ENCODE measurements at places on chromosomes 7 and 10.

DNA sequence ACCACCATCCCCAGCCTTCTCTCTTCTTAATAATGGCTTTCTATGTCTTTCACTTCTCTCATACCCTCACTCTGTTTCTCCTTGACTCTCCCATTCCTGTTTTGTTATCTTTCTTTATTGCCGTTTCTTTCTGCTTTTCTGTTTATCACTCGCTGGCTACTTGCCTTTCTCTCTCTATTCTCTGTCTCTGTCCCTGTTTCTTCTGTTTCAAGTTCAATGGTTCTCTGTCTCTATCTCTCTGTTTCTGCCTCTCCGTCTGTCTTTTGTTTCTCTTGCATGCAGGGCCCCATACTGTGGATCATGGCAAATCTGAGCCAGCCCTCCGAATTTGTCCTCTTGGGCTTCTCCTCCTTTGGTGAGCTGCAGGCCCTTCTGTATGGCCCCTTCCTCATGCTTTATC lies at the start of gene OR6V1:
TSS of gene OR6V1 (plus strand) at position 301 of the 400 bp plus-strand sequence. CDS start at position 301, 0 bp downstream.
- DNase-seq, result no peak

DNA sequence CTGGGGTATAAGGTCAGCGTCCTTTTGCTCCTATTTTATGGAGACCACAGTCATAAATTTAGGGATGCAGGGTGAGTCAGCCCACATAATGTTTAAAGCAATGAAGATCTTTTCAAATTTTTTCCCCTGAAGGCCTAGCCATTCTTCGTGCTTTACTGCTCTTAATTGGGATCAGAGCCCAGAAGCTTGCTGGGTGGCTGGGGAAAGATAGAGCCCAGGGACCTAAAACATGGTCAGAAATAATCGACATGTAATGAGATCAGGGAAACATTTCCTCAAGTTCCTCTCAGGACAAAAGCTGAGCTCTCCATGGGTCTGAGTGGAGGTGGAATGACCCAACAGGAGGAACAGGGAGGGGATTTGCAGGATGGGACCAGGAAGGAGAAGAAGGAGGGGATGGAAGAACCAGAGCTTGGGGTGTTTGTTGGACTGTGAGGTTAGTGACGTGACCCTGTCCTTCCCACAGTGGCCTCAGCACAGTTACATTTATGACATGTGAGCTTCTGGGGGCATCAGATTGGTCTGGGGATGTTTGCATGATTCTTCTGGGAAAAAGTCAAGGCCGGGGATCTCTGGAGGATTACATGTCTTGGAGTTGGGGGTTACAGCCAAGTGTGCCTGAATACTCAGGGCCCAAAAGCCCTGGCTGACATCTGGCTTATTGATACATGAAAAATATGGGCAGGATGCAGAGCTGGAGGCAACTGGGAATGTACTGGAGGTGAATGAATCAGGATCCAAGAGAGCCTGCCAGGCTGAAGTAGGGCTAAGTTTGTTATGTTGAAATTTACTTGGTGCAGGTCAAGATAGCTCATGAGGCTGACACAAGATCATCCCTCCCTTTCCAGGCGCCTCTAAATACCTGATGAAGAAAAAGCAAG lies 477.9 kb downstream of the RPS24 start:
- DNase-seq, result no peak

DNA sequence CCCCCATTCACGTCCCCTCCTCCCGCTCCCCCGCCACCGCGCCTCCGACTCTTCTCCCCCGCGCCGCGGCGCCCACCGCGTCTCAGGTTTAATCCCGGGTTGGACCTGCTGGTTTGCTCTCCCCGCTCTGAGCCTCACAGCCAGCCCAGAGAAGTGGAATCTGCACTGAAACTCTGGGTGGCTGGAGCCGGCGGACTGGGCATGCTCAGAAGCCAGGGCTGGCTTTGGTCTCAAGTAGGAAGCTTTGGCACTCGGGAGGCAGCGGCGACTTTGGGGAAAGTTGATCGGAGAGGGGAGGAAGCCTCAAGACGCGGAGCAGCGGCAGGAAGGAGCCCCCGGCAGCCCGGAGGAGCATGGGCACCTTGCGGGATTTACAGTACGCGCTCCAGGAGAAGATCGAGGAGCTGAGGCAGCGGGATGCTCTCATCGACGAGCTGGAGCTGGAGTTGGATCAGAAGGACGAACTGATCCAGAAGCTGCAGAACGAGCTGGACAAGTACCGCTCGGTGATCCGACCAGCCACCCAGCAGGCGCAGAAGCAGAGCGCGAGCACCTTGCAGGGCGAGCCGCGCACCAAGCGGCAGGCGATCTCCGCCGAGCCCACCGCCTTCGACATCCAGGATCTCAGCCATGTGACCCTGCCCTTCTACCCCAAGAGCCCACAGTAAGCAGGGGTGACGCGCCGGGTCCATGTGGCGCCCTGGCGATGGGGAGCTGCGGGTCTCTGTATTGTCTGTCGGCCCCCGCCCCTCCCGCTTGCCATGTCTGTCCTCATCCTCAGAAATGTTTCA lies at the start of gene PRKG1:
TSS of gene PRKG1 (plus strand) at position 250 of the 791 bp plus-strand sequence.
- DNase-seq, result peak; percentile 39

DNA sequence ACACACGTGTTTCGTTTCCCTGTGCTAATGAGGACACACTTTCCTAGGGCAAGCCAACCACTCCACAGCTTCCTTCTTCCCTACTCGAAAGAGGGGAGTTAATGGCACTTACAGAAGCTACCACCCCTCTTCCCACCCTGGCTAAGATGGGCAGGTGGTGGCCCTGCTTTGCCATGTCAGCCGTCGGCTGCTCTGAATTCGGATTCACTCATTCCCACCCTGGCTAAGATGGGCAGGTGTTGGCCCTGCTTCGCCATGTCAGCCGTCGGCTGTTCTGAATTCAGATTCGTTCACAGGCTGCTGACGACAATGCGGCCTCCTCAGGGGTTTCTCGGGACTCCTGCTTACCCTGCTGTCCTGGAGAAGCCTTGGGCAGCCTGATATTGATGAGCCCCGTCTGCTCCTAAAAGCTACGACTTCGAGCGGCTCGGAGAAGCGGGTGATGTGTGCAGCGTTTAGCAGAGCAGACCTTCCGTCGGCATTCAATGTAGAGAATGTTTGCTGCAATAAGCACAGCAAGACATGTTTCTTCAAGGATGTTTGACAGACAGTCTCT lies 56.2 kb upstream of the PPP2R2D start:
- no peak for DNase-seq

- DNase-seq, result no peak
These were observed 54.1 kb downstream of the AGMO start for GRCh38 chr7:15507708-15508107.

- no peak for DNase-seq
These were observed 146.5 kb downstream of the SFMBT2 start for GRCh38 chr10:7264313-7264756.

DNA sequence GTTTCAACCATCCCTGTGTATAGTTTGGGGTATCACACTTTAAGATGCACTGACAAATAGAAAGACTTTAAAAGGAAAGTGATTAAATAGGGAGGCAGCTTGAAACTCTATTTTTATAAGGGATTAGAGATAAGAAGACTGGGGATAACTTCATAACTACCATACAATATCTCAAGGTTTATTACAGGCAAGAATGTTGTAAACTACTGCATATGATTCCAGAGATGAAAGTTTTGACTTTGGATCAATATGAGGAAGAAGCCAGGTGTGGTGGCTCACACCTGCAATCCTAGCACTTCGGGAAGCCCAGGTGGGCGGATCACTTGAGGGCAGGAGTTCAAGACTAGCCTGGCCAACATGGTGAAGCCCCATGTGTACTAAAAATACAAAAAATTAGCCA lies 96.1 kb downstream of the DNAJC1 start:
- DNase-seq, result no peak

- DNase-seq, result no peak
These were observed 77.9 kb downstream of the CCNY start for GRCh38 chr10:35413985-35414861.

GRCh38 chr7:88757371-88757770 lies 2.1 kb upstream of the ZNF804B start:
- no peak for DNase-seq

- peak; percentile 14 for DNase-seq
These were observed 41.8 kb upstream of the LRRC18 start for GRCh38 chr10:48981310-48981907.

- no peak for DNase-seq
These were observed 125.5 kb downstream of the FAM204A start for GRCh38 chr10:118216571-118217170.

DNA sequence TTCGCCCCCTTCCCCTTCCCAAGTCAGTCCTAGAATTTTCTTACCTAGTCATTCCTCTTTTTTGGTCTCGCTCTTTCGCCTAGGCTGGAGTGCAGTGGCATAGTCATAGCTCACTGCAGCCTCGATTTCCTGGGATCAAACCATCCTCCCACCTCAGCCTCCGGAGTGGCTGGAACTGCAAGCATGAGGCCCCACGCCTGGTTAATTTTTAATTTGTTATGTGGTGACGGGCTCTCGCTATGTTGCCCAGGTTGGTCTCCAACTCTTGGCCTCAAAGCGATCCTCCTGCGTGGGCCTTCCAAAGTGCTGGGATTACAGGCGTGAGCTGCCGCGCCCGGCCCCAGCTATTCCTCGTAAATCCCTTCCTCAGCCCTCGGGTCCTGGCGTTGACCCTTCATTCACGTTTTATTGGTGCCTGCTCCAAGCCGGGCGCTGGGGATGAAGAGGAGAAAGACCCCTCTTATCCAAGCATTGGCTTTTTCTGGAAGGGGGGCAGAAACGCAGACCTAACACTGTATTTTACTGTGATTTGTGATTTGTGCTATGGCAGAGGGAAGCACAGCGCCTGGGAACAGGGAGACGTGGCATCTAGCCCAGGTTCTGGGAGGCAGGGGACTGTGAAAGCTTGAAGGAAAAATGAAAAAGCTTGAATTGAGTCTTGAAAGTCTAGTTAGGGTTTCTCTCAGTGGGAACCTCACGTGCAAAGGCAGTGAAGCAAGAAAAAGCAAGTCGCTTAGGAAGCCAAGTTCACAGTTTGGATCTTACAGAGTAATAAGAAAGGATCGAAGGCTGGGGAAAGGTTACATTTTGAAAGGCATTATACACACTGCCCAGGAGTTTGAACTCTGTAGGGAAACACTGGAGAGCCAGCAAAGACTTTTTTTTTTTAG lies 516 bp downstream of the ZNHIT1 start:
- DNase-seq, result no peak

DNA sequence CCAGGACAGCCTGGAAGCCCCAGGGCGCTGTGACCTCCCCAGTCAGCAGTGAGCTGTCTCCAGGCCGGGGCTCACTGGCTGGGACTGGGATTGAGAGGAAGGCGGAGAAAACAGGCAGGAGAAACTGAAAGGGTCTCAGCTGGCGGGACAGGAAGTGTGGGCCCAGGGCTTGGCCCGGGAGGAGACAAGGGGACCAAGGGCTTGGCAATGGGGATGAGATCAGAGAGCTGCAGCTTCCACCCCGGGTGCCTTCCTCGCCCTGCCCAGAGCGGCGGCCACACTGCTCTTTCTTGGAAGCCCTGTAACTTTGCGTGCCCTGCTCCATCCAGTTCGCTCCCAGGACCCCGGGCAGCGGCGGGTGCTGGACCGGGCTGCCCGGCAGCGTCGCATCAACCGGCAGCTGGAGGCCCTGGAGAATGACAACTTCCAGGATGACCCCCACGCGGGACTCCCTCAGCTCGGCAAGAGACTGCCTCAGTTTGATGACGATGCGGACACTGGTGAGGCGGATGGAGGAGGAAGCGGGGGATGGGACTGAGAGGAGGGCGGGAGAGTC lies 4.4 kb downstream of the ZNHIT1 start:
- DNase-seq, result no peak

DNA sequence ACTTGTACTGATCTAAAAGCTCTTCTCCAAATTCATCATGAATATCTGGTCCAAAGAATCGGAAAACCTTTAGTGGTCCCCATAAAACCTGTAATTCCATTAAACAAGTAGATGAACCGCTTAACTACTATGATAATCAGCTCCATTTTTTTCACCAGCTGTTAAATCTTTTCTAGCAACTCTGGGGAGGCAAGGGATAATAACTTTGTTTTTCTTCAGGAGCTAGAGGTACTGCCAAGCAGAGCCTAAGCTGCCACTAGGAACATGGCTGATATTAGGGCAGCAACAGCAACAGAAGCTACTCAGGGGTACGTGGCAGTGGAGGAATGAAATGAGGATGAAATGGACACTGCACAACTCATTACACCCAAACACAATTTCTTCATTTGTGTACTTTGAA lies 138.0 kb downstream of the SRPK2 start:
- no peak for DNase-seq

- no peak for DNase-seq
These were observed 17.5 kb downstream of the CDK13 start for GRCh38 chr7:39967406-39968161.

- DNase-seq, result peak; percentile 24
These were observed 51.0 kb downstream of the FBXW4 start for GRCh38 chr10:101644002-101644401.

GRCh38 chr10:128708182-128708581 lies 582.0 kb upstream of the MKI67 start:
- DNase-seq, result no peak

- DNase-seq, result no peak
These were observed 6.7 kb downstream of the SLC37A3 start for GRCh38 chr7:140391634-140392033.

DNA sequence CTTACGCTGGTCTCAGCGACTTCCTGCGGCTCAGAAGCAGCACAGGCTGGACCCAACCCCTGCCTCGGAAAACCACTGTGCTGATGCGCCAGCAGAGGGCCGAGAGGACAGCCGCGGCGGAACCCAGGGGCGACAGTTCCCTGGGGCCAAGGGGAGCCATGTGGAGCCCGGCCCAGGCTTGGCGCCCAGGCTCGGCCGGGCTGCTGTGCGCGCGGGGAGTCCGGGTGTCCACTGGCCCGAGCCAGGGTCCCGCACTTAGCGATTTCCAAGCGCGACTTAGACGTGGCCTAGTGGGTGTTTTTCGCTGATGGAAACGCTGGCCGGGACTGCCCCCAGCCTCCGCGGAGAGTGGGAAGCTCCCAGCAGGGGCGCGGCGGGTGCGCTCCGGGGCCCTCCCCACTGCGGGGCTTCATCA lies 18.6 kb upstream of the ZNF32 start:
- DNase-seq, result peak; percentile 18

DNA sequence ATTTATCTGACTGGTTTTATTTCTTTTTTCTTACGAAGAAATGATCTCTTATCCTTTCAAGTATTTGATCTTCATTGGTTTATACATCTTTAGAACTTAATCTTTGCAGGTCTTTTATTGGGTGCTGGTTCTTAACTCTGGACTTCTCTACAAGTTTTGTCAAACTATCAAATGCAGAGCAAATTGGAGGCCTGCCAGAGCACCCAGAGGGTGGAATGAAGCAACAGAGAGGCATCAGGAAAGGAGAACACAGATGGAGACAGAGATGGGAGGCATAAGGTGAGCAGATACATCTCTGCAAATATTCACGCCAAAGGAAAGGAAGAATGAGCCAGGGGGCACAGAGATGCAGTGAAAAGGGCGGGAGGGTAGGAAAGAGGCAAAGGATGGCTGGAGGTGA lies 130.3 kb downstream of the PKD1L1 start:
- DNase-seq, result no peak
